ENCODE measurements at places on chromosomes 4 and X.

GRCh38 chr4:114780205-114780604 is 181.6 kb downstream of the UGT8 start:
- peak; percentile 55 for DNase-seq

GRCh38 chrX:153469811-153470410 is 465 bp downstream of the HAUS7 start:
- no peak for DNase-seq

DNA sequence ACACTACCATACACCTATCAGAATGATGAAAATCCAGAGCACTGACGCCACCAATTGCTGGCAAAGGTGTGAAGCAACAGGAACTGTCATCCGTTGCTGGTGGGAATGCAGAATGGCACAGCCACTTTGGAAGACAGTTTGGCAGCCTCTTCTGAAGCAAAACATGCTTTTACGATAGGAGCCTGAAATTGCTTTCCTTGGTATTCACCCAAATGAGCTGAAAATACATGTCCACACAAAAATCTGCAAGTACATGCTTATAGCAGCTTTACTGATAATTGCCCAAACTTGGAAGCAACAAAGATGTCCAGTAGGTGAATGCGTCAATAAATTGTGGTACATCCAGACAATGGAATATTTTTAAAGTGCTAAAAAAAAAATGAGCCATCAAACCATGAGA is 322.8 kb upstream of the FAT1 start:
- no peak for DNase-seq

DNA sequence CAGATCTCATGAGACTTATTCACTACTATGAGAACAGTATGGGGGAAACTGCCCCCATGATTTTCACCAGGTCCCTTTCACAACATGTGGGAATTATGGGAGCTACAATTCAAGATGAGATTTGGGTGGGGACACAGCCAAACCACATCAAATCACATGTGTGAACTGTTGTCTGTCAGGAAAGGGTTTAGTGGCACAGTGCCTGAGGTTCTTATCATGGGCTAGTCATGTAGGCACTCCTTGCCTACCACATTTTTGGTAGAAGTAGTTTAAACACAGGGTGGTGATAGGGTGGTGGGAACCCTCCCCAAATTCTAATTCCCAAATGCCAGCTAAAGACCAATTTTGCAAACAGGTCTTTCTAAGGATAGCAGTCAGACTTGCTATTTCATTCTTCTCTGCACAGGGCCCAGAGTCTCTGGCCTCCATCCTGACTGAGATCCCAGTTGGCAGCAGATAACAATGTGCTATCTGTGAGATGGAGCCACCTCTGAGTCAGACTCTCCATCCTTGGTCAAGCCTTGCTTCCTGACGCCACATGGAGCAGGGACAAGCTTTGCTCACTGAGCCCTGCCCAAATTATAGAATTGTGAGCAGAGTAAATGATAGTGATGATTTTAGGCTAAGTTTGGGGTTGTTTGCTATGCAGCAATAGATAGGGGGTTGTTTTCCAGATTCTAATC is 33.5 kb upstream of the SETD7 start:
- DNase-seq, result no peak

DNA sequence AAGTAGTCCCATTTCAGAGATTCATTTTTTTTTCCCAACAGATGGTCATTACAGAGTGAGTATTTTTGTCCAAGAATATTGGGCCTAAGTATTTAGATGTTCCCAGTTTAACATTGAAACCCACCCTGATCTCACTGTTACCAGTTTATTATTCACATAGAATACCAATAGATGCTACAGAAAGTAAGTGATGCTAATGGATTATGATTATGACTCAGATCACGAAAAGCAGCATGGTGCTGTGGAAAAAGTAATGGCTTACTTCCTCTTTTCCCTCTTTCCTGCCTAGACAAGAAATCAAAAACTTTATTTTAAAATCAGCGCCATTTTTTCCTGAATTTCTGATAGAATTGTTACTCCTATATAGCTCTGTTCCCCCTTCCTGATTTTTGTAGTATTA is 51.9 kb downstream of the GSPT2 start:
- DNase-seq, result no peak

GRCh38 chrX:37812110-37812509 is 32.3 kb downstream of the CYBB start:
- DNase-seq, result no peak

DNA sequence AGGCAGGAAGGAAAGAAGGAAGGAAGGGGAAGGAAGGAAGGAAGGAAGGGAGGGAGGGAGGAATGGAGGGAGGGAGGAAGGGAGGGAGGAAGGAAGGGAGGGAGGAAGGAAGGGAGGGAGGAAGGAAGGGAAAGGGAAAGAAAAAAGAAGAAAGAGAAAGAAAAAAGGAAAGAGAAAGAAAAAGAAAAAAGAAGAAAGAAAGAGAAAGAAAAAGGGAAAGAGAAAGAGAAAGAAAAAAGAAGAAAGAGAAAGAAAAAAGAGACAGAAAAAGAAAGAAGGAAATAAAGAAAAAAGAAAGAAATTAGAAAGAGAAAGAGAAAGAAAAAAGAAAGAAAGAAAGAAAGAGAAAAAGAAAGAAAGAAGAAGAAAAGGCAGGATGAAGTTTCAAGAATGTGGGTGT is 15.0 kb upstream of the NHSL2 start:
- no peak for DNase-seq

DNA sequence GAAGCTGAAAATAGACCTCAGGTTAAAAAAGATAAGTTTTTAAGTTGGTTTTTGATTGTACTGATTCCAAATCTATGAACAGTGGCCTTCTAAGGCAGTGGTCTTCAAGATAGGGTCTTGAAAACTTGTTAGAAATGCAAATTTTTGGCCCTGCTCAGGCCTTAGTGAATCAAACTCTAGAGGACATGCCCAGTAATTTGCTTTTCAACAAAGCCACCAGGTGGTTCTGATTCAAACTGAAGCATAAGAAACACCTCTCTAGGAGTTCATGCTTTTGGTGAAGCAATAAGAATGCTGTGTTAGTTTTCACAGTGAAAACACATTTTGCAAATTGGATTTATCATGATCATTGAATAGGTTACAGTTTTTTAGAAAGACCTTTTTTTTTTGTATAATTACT is 1849.4 kb upstream of the AGA start:
- no peak for DNase-seq

DNA sequence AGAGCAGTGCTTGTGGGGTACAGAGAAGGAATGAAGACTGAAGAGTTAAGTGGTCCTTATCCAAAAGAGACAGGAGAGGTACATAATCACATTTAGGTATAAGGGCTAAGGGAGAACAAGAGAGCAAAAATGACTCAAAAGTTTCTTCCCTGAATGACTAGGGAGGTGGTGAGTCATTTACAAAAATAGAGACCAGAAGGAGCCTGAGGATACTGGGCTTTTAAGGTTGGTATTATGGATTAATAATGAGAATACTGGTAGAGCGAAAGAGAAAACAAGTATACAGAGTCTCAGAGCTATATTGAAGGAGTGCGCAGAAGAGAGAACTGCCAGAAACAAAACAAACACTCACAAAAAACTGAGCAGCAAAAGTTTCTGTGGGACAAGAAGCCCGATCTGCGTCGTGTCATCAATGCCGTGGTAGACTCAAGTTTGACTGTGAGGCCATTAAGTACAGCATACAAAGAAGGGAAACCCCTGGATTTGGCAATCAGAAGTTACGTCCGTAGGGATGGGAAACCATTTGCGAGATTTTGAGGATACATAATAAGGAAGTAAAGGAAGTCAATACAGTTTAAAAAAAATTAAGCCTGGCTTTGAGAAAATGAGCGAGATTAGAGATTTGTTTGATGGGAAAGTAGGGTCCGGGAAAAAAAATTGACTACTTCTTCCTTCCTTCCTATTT is 129.1 kb upstream of the STIM2 start:
- no peak for DNase-seq

DNA sequence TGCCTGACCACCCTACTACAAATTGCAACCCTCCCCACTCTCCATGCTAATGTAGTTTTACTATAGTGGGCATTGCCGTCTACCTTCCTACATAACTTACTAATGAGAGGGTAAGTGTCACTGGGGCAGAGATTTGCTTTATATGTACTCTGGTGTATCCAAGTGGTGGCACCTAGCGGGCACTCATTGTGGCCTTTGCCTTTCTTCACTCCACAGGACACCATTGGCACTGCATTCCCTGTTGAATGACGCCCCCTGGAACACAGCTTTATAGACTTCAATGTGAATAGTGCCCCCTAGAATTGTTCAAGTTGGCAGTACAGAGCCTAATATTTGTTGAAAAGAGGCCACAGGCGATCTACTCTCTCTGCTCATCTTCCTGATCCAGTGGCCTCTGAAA is 215.8 kb downstream of the MID1IP1 start:
- DNase-seq, result no peak

- no peak for DNase-seq
Observed at GRCh38 chr4:13515268-13515667, 29.0 kb downstream of the NKX3-2 start.

DNA sequence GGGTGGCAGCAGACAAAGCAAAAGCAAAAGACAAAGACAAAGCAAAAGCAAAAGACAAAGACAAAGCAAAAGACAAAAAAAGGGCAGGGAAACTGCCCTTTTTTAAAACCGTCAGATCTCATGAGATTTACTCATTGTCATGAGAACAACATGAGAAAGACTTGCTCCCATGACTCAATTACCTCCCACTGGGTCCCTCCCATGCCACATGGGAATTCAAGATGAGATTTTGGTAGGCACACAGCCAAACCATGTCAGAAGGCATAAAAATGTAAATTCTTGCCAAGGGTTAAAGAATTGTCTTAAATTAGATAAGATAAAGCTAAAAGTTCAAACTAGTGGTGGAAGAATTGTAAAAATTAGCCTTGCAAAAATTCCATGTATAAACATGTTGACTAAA is 419.7 kb downstream of the TRAM1L1 start:
- no peak for DNase-seq

DNA sequence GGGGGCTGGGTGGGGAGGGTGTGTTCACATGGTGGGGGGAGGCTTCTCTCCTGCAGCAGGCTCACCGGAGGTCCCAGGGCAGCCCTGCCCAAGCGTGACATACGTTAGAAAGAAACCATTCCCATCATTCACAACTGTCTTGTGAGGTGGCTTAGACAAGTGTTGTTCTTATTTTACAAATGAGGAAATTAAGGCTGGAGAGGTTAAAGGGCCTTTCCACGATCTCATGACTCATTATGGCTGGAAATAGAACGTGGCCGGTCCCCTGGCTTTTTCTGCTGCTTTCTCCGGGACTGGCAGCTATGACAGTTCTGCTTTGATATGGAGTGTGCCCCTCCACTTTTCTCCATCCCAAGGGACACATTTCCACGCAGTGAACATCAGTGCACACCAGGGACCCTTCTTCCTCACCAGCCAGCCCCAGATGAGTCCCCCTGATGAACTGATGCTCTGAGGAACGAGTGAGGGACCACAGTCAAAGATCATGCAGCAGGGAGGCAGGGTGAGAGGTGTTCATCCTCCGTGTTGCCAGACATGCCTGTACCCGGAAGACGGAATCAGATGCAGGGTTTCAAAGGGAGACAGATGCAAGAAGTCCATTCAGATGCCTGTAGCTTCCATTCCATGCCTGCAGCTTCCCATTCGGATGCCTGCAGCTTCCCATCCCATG is 64.0 kb upstream of the ACSL1 start:
- DNase-seq, result no peak

DNA sequence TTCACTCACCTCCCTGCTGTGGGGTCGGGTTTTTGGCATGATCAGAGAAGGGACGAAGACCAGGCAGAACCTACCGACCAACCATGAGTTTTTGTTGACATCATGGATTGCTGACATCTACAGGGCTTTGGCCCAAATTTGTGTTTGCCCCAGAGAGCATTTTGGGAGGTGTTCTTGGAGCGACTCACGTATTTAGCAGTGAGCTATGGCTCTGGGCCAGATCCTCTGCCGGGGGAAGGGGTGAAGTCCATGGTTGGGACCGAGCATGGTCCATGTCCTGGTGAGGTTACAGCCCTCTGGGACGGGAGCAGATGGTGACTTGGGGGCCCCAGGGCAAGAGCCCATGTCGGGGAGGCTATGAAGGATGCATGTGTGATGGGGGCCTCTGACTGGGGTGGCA is 17.4 kb downstream of the SORCS2 start:
- DNase-seq, result no peak

DNA sequence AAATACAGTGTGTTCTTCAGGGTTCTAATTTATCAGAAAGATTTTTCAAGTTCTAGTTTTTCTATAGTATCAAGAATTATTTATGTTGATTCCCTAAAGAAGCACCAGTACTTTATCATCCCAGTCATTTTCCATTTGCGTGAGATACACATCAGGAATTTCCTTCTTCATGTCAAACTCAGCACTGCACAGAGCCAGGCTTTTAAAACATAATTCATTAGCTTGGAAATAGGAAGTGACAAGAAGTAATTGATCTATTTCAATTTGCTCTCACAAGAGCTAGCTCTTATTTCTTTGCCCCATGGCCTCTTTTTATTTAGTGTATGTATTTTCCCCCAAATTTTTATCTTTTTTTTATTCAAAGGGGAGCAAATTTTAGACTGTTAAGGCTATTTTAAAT is 13.0 kb upstream of the SLC10A4 start:
- DNase-seq, result no peak

GRCh38 chr4:72935462-72935861 is 134.1 kb downstream of the COX18 start:
- no peak for DNase-seq

- peak; percentile 8 for DNase-seq
Observed at GRCh38 chrX:114924856-114925255, 92.6 kb downstream of the IL13RA2 start.

DNA sequence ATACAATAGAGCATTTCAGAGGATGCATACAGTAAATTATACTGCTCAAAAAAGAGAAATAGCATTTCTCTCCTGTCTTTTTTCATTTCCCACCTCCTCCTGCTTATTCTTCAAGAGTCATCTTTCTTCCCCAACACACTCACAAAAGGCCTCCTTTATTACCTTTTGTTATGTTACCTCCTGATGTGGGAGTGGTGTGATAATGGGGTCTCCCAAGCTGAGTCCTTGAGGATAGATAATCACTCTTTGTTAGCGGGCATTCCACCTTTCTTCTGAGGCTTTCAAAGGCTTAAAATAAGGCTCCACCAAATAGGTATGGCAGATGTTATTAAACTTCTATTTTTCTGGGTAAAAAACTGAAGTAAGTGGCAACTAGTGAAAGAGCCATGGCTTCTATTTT is 159.8 kb downstream of the CPEB2 start:
- DNase-seq, result no peak

- DNase-seq, result no peak
Observed at GRCh38 chr4:28179126-28179525, 1318.5 kb downstream of the STIM2 start.

GRCh38 chrX:86714441-86714840 is 566.2 kb downstream of the DACH2 start:
- no peak for DNase-seq

GRCh38 chrX:119648421-119648775 is 42.2 kb upstream of the NKRF start:
- no peak for DNase-seq
